Stimulated activated CD8-positive, alpha-beta memory T cell treated with anti-CD3 and anti-CD28 coated beads, Interleukin-4, amount 100 ng/mL, for 4 hours (primary cell): ENCODE measurements at places on chromosomes 1 and 21.

DNA sequence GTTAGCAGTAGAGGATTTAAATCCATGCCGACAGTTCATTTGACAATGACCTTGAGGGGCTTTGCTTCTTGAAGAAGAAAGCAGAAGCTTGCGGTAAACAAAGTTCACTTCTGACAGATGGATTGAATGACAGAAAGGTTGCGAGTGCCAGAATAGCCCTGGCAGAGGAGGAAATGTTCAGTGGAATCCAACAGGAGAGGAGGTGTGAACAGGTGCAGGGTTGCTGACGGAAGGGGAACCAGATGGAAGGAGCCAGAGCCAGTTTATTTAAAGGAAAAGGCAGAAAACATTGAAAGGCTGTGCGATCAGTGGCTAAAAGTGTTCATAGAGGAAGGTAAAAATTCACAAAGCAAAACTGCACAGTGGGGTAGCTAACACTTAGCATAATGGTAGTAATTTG, 141.0 kb downstream of the SDCCAG8 start:
- DNase-seq = no peak

GRCh38 chr1:241171991-241172390, 185.0 kb downstream of the RGS7 start:
- DNase-seq = no peak

DNA sequence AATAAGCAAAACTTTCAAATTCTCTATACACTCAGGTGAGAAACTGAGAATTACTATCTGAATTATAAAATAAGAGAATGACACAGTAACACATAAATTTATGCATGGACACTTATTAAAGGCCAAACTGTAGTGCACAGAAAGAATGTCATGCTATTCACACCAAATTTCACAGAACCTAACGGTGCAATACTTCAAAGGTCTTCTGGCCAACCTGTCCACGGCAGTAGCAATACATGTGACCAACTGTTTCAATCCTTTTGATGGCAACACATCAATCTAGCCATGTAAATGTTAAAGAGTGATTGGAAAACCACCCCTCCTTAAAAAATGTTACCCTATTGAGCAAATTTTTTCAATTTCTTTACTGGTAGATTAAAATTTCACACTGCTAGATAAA, 10.4 kb downstream of the GATAD2B start:
- no peak for DNase-seq

GRCh38 chr1:8293118-8293517, 24.8 kb upstream of the SLC45A1 start:
- DNase-seq = no peak

GRCh38 chr21:36747041-36747814, 48.3 kb downstream of the SIM2 start:
- no peak for DNase-seq

GRCh38 chr1:200786788-200787187, 48.1 kb downstream of the CAMSAP2 start:
- no peak for DNase-seq

GRCh38 chr21:36229181-36229580, 72.6 kb downstream of the DOP1B start:
- no peak for DNase-seq

- DNase-seq = no peak
These were observed 183.5 kb downstream of the RUNX1 start for GRCh38 chr21:34865400-34866241.

GRCh38 chr1:246166841-246167240, 340.2 kb downstream of the SMYD3 start:
- no peak for DNase-seq

DNA sequence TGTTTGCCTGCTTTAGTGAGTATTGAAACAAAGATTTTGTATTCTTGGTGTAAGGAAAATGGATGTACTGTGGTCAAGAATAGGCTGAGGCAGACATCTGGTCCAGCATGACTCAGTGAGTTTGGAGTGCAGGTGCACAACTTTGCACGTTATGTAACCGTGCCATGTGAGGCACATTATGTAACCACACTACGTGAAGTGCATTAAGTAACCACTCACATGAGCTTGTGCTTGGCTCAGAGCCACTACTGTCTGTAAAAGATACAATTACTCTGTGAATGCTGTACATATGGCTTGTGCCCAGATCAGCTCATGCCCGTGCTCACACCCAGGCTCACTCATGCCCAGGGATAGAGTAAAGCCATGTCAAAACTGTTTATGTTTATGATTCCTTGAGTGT, 216.8 kb downstream of the CTH start:
- no peak for DNase-seq

DNA sequence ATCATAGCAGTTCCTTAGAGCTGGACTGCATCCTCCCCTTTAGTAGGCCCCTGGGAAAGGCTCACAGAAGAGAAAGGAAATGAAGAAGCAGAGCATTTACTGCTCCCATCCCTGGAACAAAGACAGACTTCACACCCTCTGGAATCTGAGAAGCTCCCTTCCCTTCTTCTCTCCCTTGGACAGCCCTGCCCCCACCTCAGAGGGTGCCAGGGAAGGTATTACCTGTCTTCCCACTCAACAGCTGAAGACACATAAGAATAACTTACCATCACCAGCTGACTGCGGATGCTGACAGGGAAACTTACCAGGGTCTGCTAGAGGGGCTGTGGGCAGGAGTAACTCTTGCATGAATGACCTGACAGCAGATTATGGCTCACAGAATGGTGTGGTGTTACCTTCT, 14.1 kb upstream of the FAAH start:
- DNase-seq = no peak

GRCh38 chr1:165456114-165456513, 11.2 kb upstream of the RXRG start:
- no peak for DNase-seq

GRCh38 chr1:9317072-9317471, 24.4 kb downstream of the SPSB1 start:
- no peak for DNase-seq

- DNase-seq = no peak
These were observed 393.2 kb downstream of the RWDD3 start for GRCh38 chr1:95627244-95627643.

DNA sequence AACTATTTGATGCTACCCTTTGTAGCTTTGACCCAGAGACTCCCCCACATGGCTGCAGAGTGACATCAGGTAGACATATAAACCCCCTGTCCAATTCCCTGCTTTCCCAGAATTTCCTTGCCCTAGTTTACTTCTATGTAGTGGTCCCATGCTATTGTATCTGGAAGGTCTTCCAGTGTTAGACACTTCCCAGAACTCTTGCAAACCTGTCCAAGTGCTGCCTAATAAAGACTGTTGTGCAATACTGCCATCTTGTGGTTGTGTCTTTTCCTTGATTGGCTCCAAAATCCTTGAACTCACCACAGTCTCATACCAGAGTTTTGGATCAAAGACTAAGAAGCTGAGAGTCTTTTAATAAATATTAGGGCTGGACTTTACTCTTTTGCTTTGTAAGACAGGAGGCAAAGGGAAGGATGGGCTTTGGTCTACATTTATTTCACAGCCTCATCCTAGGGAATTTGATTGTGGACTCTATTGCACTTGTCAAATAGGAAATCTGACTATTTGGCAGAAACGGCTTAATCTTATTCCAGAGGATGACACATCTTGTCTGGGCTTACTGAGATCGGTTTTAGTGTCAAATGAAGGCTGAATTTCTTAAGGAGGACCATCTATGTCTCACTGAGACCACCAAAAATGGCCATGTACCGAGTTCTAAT, 169.9 kb downstream of the LRRC7 start:
- DNase-seq = no peak

DNA sequence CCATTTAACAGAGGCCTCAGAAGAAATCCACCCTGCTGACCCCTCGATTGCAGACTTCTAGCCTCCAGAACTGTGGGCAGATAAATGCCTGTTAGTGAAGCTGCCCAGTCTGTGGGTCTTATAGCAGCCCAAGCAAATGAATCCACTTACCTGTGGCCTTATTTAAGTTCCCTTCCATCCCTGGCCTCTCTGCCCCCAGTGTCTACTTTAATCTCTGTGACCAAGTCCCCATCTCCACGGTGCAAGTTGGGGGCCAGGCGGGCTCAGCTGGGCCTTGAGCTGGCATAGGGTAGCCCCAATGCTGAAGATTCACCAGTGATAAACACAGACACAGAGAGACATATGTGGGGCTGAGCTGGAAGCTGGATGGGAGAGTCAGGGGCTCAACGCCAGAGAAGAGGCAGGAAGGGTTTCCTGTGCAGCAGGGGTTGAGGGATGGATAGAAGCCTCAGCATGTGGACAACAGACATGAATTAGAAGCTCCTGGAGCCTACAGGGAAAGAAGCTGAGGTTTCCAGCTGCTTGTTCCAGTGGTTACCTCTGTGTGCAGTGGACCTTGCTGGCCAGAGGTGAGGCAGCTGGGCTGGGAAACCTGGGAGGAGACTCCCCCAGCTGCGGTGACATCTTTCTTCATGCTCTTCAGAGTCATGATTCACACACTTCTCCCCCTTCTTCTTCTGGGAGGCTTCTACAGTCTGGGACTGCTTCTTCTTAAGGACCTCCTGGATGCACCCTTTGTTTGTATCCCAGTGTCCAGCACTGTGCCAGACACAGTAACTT, 13.4 kb upstream of the B3GALT5 start:
- no peak for DNase-seq
